Neural progenitor cell (in vitro differentiated cells): ENCODE measurements at places on chromosomes 13 and 19.
A peak's percentile ranks its signal among the peaks of the same experiment; 100 is the strongest.

GRCh38 chr19:2478756-2479555 is 3.0 kb downstream of the GADD45B start:
- DNase-seq, result peak; percentile 47

DNA sequence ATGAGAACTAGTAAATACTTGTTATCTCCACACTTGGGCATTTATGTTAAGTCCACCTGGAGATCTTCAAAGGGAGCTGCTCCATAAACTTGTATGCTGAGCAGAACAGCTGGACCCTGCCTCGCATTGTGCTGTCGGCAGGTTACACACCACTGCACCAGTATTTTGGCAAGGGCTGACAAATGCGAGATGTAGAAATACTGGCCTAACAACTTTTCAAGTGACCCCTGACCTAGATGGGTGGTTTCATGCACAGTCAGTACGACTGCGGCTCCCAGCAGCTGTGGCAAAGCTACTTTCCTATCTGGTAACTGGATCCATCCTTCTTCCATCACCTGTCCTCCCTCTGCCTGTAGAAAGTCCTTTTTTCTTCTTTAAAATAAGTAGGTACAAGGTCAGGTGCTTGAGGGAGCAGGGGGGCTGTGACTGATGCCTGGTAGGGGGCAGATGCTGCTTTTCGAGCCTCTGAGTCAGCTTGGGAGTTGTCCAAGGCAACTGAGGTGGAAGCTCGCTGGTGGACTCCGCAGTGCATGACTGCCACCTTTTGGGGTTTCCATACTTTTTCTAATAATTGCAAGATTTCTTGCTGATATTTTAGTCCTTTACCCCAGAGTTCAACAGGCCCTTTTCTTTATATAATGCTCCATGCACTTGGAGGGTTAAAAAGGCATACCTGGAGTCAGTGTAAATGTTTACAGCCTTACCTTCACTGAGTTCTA is 86.8 kb downstream of the SLC25A15 start:
- no peak for DNase-seq

GRCh38 chr13:50140153-50140552 is 124.9 kb downstream of the KCNRG start:
- DNase-seq, result no peak

DNA sequence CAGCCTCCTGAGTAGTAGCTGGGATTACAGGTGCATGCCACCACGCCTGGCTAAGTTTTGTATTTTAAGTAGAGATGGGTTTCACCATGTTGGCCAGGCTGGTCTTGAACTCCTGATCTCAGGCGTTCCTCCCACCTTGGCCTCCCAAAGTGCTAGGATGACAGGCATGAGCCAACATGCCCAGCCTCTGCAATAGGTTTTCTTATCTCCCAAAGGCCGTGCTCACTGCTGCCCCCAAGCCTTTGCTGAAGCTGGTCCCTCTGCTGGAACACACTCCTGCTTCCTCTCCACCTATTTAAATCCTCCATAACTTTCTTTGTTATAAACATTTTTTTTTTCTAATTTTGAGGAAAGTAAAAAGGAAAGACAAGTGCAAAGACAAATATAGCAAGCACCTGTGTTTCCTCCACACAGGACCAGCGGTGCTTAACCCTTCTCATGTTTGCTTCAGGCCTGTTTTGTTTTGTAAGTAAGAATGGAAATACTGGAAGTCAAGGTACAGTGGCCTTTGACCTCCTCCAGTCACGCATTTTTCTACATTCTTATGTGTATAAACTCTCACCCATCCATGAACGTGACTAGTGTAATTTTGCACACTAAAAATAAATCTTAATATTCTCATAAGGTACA is 14.5 kb upstream of the TNFAIP8L1 start:
- peak; percentile 61 for DNase-seq

- peak; percentile 54 for DNase-seq
Measured at GRCh38 chr19:10501971-10502523, 1.1 kb downstream of the KEAP1 start.

- no peak for DNase-seq
Measured at GRCh38 chr13:23321535-23322241, 111.8 kb downstream of the SACS start.

DNA sequence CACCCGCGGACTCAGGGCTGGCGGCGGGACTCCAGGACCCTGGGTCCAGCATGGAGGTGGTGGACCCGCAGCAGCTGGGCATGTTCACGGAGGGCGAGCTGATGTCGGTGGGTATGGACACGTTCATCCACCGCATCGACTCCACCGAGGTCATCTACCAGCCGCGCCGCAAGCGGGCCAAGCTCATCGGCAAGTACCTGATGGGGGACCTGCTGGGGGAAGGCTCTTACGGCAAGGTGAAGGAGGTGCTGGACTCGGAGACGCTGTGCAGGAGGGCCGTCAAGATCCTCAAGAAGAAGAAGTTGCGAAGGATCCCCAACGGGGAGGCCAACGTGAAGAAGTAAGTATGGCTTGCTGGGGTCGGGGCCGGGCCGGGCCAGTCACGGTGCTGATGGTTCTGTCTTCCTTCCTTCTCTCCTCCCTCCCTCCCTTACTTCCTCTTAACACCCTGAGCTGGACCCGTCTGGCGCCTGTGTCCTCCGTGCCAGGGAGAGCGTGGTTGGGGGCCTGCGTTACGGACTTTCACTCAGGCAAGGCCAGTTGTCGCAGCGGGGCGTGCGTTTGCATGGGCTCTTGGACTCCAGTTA is 1.4 kb downstream of the STK11 start:
- DNase-seq, result no peak

GRCh38 chr13:51865838-51866237 is 4.1 kb downstream of the CCDC70 start:
- peak; percentile 28 for DNase-seq

GRCh38 chr13:24033527-24034302 is 126.8 kb upstream of the SPATA13 start:
- DNase-seq, result no peak

GRCh38 chr19:29614780-29615179 is 8.7 kb downstream of the POP4 start:
- no peak for DNase-seq

DNA sequence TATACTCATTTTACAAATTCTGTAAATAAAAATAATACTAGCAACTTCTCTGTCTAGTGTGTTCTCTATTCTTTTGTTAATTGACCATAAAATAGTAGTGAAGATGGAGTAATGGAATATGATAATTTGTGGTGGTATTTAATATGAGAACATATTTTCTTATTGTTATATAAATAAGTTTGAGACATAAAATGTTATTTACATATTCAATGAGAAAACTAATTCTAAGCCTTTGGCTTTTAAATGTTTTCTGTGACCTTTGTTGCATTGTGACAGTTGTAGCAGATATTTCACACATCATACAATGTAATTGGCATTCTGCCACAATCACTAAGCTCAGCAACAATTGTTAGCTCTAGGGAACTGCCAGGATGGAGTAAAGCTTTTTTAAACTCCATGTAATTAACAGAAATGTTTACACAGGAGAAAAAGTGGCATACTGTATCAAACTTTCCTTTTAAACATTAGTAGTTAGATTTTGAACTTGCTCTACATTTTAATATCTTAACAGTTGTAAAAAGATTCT is 562.1 kb upstream of the PCDH9 start:
- no peak for DNase-seq

- DNase-seq, result no peak
Measured at GRCh38 chr13:59706101-59706976, 457.4 kb downstream of the DIAPH3 start.

DNA sequence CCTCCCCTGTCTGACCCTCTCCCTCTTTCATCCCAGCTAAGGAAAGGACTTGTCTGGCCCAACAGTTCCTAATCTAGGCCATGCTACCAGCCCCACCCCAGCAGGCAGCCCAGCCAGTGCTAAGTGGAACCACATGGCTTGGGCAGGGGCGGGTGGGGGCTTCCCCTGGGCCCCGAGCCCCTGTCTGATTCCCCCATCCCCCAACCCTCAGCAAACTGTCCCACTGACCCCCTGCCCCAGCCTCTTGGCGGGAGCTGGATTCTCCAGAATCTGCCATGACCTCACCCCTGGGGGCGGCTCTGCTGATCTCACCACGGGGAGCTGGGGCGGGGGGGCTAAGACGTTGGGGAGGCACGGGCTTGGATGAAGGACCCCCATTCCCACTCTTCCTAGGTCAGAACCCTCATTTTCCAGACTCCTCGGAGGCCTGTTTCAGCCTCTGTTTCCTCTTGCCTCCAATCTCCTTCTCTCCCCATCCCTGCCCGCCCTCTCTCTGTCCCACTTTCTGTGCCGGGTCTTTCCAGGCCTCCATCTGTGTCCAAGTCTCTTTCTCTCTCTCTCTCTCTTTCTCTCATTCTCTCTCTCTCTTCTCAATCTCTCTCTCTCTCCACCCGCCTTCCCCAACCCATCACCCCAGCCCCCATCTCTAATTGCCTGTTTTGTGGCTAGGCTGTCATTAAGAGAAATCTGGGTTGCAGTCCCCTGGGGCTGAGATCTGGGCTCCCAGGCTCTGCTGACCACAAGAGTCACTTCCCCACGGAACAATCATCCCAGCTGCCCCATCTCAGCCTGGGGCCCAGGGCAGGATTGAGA is 2.7 kb downstream of the COL5A3 start:
- DNase-seq, result no peak

DNA sequence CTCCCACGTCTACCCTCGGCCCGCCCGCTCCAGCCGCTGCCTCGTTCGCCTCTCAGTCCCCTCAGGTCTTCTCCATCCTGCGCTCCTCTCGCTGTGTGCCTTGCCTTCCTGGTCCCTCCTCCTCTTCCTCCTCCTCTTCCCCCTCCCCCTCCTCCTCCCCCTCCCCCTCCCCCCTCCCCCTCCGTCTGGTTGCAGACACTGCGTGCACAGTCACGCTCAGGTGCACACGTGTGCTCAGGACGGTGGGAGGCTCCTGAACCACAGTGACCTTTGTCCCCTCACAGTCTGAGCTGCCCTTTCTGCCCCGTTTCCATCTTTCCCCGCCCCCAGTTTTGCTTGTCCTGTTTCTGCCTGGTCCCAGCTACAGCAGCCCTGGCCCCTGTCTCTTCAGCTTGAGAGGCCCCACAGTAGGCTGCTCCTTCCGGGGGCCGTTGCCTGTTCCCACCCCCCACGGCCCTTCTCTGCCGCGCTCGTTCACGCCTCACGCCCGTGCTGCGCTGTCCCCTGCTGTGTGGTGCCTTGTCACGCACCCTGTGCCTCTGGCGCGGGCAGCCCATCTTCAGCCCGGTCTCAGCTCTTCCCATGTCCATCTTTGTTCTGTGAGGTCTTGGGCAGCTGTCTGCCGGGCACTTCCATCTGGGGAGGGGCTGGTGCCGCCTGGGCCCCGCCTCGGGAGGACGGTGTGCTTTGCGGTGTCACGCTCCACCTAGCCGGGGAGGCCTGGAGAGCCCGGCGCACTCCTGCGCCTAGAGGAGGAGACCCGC is 13.8 kb upstream of the RPS15 start:
- no peak for DNase-seq

DNA sequence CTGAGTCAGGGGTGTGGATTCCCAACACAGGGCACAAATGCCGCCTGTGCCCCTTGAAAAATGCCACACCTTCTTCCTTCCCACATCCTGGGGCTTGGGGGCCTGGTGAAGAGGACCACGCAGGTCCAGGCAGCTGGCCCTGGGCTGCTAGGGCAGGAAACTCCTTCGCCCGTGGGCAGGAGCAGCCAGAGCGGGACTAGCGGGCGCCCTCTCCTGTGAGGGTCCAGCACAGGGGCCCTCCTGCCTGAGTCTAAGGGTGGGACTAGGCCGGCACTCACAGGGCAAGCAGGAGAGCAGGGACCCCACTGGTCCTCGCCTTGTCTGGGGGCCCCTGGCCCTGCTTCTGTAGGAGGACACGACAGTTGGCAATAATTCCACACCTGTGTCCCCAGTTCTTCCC is 7.5 kb upstream of the CEBPA start:
- DNase-seq, result no peak

- no peak for DNase-seq
Measured at GRCh38 chr13:25541434-25542123, 169.8 kb downstream of the ATP8A2 start.
